ENCODE measurements at places on chromosomes 6 and 20.
A peak's percentile ranks its signal among the peaks of the same experiment; 100 is the strongest.

DNA sequence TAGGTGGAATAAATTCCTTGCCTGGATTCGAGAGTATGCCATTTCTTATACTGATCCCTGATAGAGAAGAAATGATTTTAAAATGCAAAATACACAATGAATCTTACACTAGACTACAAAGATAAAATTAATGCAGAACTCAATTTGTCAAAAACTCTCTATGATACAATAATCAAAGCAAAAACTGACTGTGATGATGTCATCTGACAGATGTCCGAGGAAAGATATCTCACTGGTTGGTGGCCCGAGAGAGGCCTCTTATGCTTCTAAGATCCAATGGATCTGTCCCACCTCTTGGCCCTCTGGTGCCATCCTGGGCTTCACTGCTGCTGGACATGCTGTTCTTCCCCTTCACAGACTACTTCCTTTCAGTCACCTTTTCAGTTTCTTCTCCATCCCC lies 14.4 kb upstream of the GSTA4 start:
- DNase-seq = no peak

DNA sequence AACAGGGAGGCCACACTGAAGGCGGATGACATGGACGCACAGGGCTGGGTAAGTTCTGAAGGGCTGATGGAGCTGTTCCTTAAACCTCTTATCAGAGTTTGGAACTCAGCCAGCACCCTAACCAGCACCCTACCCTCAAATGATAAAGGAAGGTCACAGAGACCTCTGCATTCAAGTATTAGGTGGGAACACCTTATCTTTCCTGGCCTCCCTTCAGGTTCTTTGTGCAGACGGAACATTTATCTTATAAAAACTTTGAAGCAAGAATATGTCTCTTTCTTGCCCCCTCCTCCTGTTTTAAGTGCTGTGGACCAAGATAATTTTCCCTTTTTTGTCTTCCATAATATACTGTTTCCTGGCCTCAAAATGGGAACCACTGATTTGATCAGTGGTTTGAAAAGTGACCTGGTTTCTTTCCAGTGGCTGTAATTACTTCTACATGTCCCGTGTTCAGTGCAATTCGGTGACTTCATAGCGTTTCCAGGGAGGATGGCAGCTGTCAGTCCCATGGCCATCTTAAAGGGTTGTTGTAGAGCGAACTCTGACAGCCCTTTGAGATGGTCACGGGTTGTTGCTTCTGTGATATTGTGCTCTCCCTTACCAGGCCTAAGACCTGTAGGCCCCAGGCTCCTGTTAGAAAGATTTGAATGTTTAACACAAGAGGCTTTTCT lies 213.2 kb upstream of the MYLIP start:
- DNase-seq = no peak

DNA sequence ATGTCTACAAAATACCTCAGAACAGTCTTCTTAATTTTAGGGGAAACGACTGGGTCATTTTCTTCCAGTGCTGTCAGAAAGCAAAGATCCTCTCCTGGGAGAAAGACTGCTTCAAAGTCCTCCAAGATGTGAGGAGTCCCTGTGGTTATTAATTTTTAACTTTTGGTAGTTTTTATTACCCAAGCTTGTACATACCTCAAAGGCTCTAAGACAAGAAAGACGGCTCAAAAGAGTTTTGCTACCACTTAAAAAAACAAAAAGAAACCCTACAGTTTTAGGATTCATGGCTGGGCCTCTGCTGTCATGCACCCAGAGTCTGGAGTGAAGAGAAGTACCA lies 56.1 kb upstream of the APCDD1L start:
- no peak for DNase-seq

- no peak for DNase-seq
Observed at GRCh38 chr6:40733290-40733689, 146.1 kb upstream of the LRFN2 start.

GRCh38 chr20:37473249-37474000 lies 47.6 kb upstream of the NNAT start:
- no peak for DNase-seq

GRCh38 chr6:89559487-89559886 lies 79.1 kb downstream of the LYRM2 start:
- DNase-seq = no peak

DNA sequence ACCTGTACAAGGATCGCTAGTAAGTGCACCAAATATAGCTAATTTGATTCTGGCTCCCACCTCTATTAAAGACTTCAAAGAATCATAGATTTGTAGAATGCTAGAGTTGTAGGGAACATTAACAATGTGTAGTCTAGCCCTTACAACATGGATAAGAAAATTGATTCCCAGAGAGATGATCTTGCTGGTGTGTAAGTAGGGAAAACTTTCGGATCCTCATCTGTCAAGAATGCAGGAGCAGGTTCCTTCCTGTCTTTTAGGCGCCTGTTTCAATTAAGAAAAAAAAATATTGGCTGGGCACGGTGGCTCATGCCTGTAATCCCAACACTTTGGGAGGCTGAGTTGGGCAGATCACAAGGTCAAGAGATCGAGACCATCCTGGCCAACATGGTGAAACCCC lies 12.3 kb upstream of the RNF39 start:
- no peak for DNase-seq

DNA sequence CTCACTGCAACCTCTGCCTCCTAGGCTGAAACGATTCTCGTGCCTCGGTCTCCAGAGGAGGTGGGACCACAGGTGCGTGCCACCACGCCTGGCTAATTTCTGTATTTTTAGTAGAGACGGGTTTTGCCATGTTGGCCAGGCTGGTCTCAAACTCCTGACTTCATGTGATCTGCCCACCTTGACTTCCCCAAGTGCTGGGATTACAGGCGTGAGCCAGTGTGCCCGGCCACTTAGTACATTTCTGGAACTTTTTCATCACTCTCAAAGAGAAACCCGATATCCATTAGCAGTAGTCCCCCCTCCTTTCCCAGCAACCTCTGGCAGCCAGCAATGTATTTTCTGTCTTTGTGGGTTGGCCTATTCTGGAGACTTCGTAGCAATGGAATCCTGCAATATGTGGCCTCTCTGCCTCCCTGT lies 109.8 kb downstream of the JARID2 start:
- no peak for DNase-seq

GRCh38 chr6:50905297-50905696 lies 86.6 kb downstream of the TFAP2B start:
- no peak for DNase-seq

DNA sequence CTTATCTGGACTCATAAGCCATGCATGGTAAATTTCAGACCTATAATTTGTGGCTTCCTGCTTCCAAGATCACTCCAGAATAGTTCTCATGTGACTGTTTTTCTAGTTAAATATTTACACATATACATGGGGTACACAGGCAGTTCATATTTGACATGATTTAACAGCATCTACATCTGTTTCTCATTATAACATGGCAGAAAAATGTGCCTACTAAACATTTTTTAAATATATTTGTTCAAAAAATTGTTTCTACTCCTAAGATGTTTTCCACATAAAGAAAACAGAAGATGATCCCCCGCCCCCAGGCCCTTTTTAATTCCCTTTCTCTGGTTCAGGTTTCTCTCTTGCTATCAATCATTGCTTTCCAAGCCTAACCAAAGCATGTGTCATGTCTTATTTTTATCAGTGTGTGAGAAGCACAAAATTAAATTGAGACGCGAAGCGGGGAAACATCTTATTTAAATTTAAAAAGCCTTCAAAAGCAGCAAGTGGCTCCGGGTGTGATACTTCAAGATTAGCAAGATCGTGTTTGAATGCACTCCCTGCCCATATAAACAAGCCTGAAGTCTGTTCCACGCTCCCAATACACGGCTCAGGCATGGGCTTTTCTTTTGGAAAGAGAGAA lies 37.3 kb downstream of the IPCEF1 start:
- no peak for DNase-seq

- peak; percentile 33 for DNase-seq
Observed at GRCh38 chr6:13485923-13486562, 1.4 kb downstream of the GFOD1 start.

GRCh38 chr6:154598399-154598798 lies 87.9 kb upstream of the CNKSR3 start:
- no peak for DNase-seq

DNA sequence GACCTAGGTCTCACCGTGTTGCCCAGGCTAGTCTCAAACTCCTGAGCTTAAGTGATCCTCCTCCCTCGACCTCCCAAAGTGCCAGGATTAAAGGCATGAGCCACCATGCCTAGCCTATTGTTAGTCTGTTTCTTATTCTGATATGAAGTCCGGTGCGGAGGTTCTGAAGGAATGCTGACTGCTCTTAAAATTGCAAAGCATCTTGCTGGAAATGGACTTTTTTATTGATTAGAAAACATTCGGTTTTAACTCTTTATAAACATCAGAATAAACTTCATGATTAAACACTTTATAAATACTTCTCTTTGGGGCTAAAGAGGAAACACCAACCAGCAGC lies 3.2 kb downstream of the TNFAIP3 start:
- no peak for DNase-seq

- no peak for DNase-seq
Observed at GRCh38 chr6:136927292-136927691, 5.2 kb downstream of the SLC35D3 start.

GRCh38 chr6:19994909-19995308 lies 157.7 kb downstream of the ID4 start:
- no peak for DNase-seq

DNA sequence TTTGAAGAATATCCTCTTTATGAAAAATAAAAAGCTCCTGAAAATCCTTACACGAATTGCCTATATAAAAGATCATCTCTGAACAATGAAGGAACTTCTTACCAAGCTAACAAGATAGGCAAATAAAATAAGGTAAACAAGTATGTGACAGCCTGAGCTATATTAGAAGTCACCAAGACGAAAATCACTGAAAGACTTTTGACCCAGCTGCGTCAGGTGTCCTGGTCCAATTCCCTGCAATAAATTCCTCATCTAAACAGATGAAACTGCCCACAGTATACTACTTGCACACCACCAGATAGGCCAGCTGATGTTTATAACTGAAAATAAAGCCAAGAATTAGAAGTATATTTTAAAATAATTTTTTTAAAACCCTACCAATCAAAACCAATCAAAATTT lies 67.4 kb upstream of the RUNX2 start:
- no peak for DNase-seq

DNA sequence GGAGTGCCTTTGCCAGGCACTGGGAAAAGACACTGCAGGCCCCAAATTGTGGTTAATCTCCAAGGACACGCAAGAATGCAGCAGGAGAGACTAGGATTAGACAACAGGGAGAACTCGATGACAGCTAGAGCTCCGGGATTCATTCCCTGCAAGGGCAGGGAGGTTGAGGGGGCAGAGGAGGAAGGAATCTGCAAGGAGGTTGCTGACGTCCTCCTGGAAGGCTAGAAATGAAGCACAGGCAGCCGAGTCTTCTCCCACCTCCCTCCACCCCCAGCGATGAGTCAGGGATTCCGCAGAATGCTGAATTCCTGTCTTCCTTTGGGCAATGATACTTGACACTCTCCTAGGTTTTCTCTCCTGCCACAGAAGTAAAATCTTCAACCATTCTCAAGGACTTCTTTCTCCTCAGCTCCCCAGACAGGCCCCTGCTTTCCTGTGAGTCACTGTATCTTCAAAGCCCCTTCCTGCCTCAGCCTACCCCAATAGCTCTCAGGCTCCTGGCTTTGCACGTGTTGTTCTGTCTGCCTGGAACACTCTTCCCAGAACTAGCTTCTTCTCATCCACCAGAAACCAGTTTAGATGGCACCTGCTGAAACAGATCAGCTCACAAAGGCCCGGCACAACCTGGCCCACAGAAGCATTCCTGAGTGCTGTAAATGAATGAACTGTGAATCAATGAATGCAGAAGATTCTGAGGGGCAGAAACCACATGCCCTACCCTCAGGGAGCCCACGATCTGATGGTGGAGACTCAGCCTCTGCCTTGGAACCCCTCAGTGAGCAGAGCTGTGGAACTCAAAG lies 85.6 kb downstream of the MRPL14 start:
- DNase-seq = no peak

GRCh38 chr6:125267806-125268523 lies 33.8 kb downstream of the HDDC2 start:
- no peak for DNase-seq

- no peak for DNase-seq
Observed at GRCh38 chr6:170035901-170036304, 255.0 kb downstream of the DLL1 start.

GRCh38 chr6:43935921-43936439 lies 166.0 kb downstream of the VEGFA start:
- no peak for DNase-seq

GRCh38 chr6:166203641-166204222 lies 36.1 kb upstream of the TBXT start:
- DNase-seq = no peak

- no peak for DNase-seq
Observed at GRCh38 chr20:50242863-50243609, 52.4 kb downstream of the CEBPB start.

GRCh38 chr20:6940876-6941275 lies 173.4 kb downstream of the BMP2 start:
- no peak for DNase-seq

- no peak for DNase-seq
Observed at GRCh38 chr6:78947529-78947928, 80.2 kb downstream of the IRAK1BP1 start.

GRCh38 chr20:3277686-3278465 lies 38.9 kb upstream of the SLC4A11 start:
- no peak for DNase-seq

Data from activated CD4-positive, alpha-beta T cell treated with anti-CD3 and anti-CD28 coated beads, Interleukin-2, amount 50 U/mL, for 4 hours (primary cell).